ENCODE measurements at places on chromosomes 12 and 14. TPM values are rescaled to one million over a fixed set of nuclear protein-coding genes. Genes with fewer than 3 reads are reported as not detected.

Gene MON2
- total RNA-seq = 17.6 TPM

DNA sequence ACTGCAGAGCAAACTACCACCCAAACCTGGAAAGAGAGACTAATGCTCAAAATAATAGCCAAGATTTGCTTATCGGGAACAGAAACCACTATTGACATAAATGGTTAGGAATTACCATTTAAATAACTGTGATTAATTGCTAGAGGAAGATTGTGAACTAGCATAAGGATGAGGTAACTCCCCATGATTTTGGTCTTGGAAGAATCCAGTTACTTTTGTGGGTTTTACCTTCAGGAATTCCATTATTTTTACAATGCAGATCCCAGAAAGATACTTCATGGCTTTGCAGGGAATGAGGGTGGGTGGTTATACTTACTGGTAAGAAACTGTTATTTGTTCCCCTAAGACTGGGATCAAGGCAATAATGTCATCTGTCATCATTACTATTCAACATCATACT is 652.9 kb upstream of the FLRT2 start:
- DNase-seq = no peak

Gene OR6C3
- total RNA-seq = not detected

Gene A2ML1
- not detected for total RNA-seq

DNA sequence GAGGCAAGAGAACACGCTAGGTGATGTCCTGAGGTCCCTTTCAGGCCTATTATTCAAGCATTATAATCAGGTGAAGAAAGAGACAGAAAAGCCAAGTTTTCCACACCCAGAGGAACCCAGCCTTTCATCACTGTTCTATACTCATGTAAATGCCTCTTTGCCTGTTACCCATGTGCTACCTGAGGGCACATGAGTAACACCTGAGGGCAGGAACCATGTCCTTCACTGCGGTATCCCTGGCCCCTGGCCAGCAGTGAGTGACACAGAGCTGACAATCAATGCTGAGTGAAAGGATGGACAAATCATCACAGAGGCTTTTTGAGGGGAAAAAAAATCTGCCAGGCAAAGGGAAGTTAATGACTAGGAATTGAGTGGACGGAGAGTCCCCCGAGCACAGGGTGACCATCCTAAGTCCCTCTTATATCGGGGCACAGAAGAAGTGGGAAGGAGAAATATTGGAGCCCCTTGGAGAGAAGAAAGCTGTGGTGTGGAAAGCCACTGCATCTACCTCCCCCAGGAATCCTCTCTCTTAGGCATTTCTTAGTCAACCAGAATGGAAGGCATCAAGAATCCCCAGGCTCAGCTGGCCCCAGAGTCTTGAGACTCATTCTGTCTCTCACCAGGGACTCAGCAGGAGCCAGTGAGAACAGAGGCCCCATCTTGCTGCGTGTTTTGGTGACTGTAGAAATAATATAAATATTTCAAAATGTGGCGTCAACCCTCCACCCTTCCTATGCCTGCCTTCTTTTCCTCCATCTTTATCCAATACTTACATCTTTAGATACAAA is 212.9 kb downstream of the DPF3 start:
- no peak for DNase-seq

Gene HOXC12
- total RNA-seq = not detected

DNA sequence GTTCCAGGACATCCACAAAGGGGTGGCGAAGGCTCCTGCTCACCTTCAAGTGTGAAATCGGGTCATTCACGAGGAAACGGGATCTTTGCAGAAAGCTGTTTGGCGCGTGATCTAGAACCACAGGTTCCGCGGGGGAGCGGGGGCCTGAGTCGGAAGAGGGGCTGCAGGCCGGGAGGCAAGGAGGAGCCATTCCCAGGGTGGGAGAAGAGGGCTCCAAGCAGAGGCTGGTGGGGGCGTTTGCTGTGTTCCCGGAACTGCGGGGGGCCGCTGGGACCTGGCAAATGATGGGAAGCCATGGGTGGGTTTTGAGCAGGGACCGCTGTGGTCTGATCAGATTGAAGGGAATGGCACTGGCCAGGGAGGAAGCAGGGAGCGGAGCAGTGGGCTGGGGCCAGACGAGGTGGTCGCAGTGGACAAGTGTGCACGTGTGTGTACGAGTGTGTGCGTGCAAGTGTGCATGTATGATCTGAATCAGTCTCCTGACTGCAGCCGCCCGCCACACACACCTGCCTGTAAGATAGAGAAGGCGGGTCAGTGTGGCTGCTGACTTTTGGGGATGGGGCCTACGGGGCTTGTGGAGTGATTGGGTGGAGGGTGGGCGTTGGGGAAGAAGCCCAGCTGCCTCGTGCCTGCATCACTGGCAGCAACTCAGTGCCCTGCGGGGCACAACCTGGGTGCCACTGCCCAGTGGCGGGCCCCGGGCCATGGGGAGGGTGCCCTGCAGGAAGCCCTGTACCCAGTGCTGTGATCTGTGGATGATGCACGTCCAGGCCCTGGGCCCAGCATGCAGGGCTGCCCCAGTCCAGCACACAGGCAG is 141.9 kb downstream of the KIF26A start:
- no peak for DNase-seq

GRCh38 chr14:95117937-95118721 is 39.2 kb downstream of the DICER1 start:
- DNase-seq = no peak

GRCh38 chr12:84290168-84290567 is 622.4 kb downstream of the SLC6A15 start:
- DNase-seq = no peak

- DNase-seq = peak; percentile 87
Observed at GRCh38 chr12:57836442-57837375, 9.8 kb downstream of the CTDSP2 start.

- no peak for DNase-seq
Observed at GRCh38 chr14:66247662-66248193, 238.4 kb upstream of the CCDC196 start.

GRCh38 chr12:21813125-21813524 is 38.6 kb upstream of the KCNJ8 start:
- no peak for DNase-seq

DNA sequence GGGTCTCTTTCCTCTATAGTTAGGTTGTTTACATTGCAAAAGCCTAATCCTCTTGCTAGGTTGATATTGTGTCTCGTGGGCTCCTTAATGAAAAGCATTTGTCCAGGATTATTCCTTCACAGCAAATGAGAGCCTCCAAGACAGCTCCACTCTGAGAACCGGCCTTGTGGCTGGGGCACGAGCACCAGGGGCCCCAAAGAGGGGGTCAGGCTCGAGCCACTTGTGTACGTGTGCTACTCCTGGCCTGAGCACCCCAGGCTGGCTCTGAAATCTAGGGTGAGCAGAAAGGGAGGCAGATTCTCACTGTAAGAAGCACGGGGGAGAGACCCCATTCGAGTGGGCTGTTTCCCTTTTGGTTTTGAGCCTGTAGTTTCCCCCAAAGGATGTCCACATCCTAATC is 45.0 kb upstream of the FZD10 start:
- DNase-seq = no peak

DNA sequence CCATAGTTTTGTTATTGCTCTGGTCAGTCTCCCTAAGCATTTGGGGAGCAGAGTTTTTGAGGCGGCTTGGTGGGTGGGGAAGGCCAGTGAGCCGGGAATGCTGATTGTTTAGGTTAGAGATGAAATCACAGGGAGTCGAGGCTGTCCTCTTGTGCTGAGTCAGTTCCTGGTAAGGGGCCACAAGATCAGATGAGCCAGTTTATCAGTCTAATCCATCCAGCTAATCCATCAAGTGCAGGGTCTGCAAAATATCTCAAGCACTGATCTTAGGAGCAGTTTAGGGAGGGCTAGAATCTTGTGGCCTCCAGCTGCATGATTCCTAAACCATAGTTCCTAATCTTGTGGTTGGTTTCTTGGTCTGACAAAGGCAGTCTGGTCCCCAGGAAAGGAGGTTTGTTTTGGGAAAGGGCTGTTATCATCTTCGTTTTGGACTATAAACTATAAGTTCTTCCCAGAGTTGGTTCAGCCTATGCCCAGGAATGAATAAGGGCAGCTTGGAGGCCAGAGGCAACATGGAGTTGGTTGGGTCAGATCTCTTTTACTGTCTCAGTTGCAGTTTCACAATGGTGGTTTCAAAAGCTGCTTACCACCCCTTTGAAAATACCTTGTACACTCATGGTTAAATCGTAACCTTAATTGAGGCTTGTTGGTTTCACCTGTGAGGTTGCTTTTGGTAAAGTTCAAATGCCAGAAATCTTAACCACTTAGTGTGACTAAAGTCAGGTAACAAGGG is 33.6 kb upstream of the HIGD1C start:
- DNase-seq = no peak

Gene SP1
- 30.1 TPM for total RNA-seq

DNA sequence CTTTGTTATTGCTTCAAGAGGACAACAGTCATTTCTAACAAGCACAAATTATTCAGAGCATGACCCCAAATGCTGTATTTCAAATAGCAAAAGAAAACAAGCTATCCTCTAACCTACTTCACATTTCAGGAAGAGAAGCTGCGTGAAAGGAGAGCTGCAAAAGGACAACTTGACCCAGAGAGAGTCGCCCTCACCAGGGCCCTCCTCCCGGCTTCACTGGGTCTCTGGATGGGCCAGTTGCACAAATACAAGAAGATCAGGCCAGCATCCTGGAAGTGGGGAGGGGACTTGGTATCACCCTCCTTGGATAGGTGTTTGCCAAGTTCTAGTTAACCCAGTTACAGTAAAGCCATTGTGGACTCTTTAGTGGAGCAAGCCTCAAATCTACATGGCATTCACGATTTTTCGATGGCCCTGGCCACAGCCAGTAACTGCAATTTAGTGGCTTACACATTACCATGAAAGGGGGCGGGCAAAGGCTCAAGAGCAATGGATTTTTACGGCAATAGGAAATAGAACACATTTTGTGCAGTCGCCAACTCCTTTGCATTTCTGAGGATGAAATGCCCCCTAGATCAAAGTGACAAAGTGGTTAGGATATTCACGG is 166.9 kb upstream of the DIO2 start:
- DNase-seq = no peak

Gene CCDC198
- not detected for total RNA-seq

Gene TMEM52B
- not detected for total RNA-seq

Gene PTHLH
- total RNA-seq = not detected

GRCh38 chr12:109134186-109134917 is 18.0 kb downstream of the ACACB start:
- peak; percentile 63 for DNase-seq

GRCh38 chr12:56719056-56719455 is 6.0 kb downstream of the NACA start:
- DNase-seq = no peak

- DNase-seq = no peak
Observed at GRCh38 chr12:5197131-5197530, 153.5 kb downstream of the KCNA5 start.

DNA sequence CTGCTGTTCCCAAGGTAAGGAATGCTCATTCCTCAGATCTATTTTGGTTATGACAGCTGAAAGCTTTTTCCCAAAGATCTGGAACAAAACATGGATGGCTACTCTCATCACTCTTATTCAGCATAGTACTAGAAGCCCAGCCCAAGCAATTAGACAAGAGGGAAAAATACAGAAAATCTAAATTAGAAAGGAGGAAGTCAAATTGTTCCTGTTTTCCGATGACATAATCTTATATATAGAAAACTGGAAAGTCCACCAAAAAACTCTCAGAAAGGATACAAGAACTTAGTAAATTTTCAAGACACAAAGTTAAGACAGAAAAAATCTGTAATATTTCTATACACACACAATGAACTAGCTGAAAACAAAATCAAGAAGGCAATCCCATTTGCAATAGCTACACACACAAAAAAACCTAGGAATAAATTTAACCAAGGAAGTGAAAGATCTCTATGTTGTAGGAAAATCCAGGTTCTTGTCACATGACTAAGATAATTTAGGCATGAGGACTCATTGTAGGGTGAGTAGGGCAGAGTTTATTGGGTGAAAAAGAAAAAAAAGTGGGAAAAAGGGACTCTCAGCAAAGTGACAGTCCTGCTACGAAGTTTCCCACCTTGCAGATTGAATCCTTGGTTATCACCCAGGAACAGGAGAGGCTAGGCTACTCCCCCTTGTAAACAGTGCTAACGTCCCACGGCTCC is 28.6 kb upstream of the KLRB1 start:
- no peak for DNase-seq

DNA sequence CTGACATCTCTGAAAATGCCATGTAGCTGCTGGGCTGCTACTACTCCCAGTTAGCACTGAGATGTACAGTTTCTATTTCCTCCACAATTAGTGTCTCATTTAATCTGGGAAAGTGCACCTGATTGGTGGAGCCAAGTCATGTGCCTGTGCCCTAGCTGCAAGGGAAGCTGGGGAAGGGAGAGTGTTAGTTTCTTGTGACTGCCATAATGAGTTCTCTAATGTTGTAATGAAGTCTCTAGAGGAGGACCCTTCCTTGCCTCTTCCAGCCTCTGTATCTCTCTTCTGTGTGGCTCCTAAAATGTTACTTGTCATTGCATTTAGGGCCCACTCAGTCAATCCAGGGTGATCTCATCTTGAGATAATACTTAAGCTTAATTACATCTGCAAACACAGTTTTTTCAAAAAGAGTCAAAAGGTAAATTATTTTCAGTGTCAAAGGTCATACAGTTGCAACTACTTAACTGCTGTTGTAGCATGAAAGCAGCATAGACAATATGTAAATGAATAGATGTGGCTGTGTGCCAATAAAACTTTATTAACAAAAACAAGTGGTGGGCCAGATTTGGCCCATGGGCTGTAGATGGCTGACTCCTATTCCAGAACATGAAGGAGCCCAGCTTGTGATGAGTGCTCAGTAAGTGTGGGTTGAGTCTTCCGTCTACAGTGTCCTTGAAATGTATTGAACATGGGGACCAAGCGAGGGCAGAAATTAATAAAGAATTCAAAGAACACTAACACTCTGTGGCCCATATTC is 137.2 kb upstream of the MAP1LC3B2 start:
- no peak for DNase-seq

GRCh38 chr12:5881101-5881606 is 63.9 kb downstream of the ANO2 start:
- DNase-seq = no peak

Gene SRRM4
- total RNA-seq = 0.42 TPM

- no peak for DNase-seq
Observed at GRCh38 chr14:50088731-50089130, 27.6 kb downstream of the VCPKMT start.

Gene HOXC13
- not detected for total RNA-seq

- DNase-seq = no peak
Observed at GRCh38 chr14:49549446-49549845, 36.7 kb downstream of the RPS29 start.

DNA sequence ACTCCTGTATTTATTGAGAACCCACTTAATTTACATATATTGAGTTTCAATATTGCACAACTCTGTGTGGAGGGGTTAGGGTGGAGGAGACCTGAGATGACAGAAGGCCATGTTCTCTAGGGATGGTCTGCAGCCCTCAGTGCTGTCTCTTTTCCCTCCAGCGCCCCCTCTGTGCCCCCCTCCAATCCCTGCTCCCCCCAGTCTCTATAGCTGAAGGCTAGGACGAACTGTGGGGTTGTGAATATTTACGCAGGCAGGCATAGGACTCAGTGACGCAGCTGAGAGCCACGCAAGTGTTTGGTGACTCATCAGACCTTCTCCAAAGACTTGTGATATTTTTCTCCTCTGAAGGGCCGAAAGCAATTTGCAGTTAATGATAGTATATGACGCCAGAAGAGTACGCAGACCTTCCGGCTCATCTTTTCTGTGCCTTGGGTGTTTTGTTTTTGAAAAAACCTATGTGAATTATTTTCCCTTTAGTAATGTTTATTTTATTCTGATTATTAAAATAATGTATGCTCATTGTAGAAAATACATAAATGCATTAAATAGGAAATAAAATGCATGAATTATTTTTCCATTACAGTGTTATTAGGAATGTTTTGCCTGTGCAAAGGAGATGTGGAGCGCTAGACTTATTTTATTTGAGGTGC is 85.3 kb downstream of the SLC25A47 start:
- no peak for DNase-seq

Gene RDH16
- 0.12 TPM for total RNA-seq

- no peak for DNase-seq
Observed at GRCh38 chr12:14665354-14666348, 30.7 kb downstream of the GUCY2C start.
